ENCODE measurements at places on chromosomes 5 and 9. TPM values are rescaled to one million over a fixed set of nuclear protein-coding genes. Genes with fewer than 3 reads are reported as not detected.

- no peak overlapping the region for H3K27ac ChIP-seq
- H3K4me1 ChIP-seq: no peaks in the 10 kb centered on the region
Measured at GRCh38 chr9:13898957-13899356, 415.0 kb downstream of the NFIB start.

GRCh38 chr5:137648361-137648760 lies 87.5 kb downstream of the KLHL3 start:
- no peaks in the 10 kb centered on the region for H3K4me1 ChIP-seq
- H3K27me3 ChIP-seq: no peaks in the 10 kb centered on the region
- no peaks in the 10 kb centered on the region for H3K36me3 ChIP-seq
- no peak overlapping the region for H3K27ac ChIP-seq

GRCh38 chr5:95471487-95471886 lies 80.3 kb downstream of the FAM81B start:
- H3K4me1 ChIP-seq: no peaks in the 10 kb centered on the region
- no peak overlapping the region for H3K4me3 ChIP-seq
- no peaks in the 10 kb centered on the region for H3K36me3 ChIP-seq
- H3K27me3 ChIP-seq: no peaks in the 10 kb centered on the region
- no peak overlapping the region for H3K27ac ChIP-seq
- no peak for DNase-seq

GRCh38 chr5:167688341-167689130 lies 602.9 kb upstream of the WWC1 start:
- no peak overlapping the region for H3K27ac ChIP-seq
- no peaks in the 10 kb centered on the region for H3K27me3 ChIP-seq

DNA sequence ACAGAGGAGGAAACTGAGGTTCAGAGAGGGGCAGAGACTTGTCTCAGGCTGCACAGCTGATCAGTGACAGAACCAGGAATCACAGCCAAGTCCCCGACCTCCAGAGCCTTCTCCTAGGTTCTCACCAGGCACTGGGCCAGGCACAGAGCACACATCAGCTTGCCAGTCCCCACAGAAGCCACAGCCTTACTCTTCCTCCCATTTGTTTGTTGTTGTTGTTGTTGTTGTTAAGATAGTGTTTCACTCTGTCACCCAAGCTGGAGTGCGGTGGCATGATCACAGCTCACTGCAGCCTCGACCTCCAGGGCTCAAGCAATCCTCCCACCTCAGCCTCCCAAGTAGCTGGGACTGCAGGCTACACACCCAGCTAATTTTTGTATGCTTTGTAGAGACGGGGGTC lies 41.4 kb downstream of the NAIF1 start:
- no peak overlapping the region for H3K27ac ChIP-seq
- H3K4me1 ChIP-seq: no peaks in the 10 kb centered on the region
- H3K4me3 ChIP-seq: no peak overlapping the region
- no peak for DNase-seq
- no peaks in the 10 kb centered on the region for H3K36me3 ChIP-seq

DNA sequence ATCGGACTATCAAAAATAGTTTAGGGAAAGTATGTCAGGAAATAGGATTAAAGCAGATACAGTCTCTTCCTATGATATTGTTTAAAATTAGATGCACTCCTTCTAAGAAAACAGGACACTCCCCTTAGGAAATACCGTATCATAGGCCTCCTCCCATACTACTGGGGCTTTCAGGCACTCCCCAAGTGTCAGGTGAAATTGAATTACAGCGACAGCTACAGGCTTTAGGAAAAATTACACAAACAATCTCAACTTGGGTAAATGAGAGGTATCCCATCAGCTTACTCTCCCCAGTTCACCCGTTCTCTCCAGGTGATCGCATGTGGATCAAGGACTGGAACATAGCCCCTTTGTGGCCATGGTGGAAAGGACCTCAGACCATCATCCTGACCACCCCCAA lies 110.4 kb upstream of the EPB41L4A start:
- H3K36me3 ChIP-seq: no peaks in the 10 kb centered on the region
- no peak for DNase-seq
- H3K27ac ChIP-seq: no peak overlapping the region
- H3K27me3 ChIP-seq: no peaks in the 10 kb centered on the region
- no peaks in the 10 kb centered on the region for H3K4me1 ChIP-seq

- no peaks in the 10 kb centered on the region for H3K4me1 ChIP-seq
- no peaks in the 10 kb centered on the region for H3K27me3 ChIP-seq
- H3K27ac ChIP-seq: no peak overlapping the region
- H3K4me3 ChIP-seq: no peak overlapping the region
- no peaks in the 10 kb centered on the region for H3K36me3 ChIP-seq
Measured at GRCh38 chr5:121887727-121888126, 36.0 kb downstream of the FTMT start.

- DNase-seq: no peak
- H3K4me1 ChIP-seq: no peaks in the 10 kb centered on the region
- no peak within 1 kb of the TSS for H3K27ac ChIP-seq
- no peaks in the 10 kb centered on the region for H3K27me3 ChIP-seq
- no peaks in the 10 kb centered on the region for H3K36me3 ChIP-seq
Measured at GRCh38 chr5:116032094-116032517, at the start of gene ARL14EPL. Gene ARL14EPL, plus strand, starts transcription at chr5:116032472. Its CDS starts 18,994 bp downstream, at chr5:116051466.

GRCh38 chr5:90563108-90563507 lies 4.5 kb downstream of the ADGRV1 start:
- H3K27me3 ChIP-seq: peaks cover 21% of the 10 kb centered on the region
- no peak for DNase-seq
- H3K27ac ChIP-seq: no peak overlapping the region
- H3K36me3 ChIP-seq: no peaks in the 10 kb centered on the region
- no peaks in the 10 kb centered on the region for H3K4me1 ChIP-seq
- no peak overlapping the region for H3K4me3 ChIP-seq

DNA sequence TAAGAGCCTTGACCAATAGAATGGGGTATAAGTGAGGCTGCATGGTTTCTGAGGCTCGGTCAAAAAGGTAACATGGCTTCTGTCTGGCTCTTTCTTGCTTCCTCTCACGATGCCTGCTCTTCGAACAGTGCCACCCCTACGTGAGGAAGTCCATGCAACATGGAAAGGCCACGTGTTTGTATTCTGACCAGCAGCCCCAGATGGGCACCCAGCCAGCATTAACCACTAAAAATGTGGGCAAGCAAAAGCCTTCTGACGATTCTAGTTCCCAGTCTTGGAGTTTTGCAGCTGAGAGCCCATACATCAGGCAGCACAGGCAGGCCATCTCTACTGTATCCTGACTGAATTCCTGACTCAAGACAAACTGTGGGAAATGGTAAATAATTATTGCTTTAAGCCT lies 24.2 kb upstream of the NREP start:
- no peak for DNase-seq
- no peaks in the 10 kb centered on the region for H3K4me1 ChIP-seq
- no peaks in the 10 kb centered on the region for H3K36me3 ChIP-seq
- H3K27me3 ChIP-seq: no peaks in the 10 kb centered on the region
- no peak overlapping the region for H3K27ac ChIP-seq
- no peak overlapping the region for H3K4me3 ChIP-seq

DNA sequence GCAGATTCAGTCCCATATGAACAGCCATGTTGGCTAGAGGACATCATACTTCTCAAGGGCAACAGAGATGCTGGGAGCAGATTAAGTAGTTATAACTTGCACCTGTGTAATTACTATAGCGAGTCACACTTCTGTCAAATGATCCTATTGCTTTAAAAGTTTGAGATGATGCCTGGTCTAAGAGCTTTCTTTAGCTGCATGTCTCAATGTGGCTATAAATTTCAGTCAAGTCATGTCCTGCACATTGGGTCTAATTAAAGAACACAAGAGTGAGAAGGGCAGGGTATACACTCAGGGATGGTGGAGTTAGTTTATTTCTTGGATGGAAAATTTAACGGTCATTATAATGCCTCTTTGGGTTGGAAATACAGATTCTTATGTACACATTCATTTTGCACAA lies 557.3 kb downstream of the RAB3C start:
- no peaks in the 10 kb centered on the region for H3K36me3 ChIP-seq
- H3K4me1 ChIP-seq: no peaks in the 10 kb centered on the region
- DNase-seq: no peak
- no peak overlapping the region for H3K27ac ChIP-seq
- H3K4me3 ChIP-seq: no peak overlapping the region
- H3K27me3 ChIP-seq: no peaks in the 10 kb centered on the region

GRCh38 chr5:475704-476101 lies 32.7 kb downstream of the EXOC3 start:
- H3K27me3 ChIP-seq: peaks cover 40% of the 10 kb centered on the region
- H3K4me3 ChIP-seq: no peak overlapping the region
- DNase-seq: no peak

DNA sequence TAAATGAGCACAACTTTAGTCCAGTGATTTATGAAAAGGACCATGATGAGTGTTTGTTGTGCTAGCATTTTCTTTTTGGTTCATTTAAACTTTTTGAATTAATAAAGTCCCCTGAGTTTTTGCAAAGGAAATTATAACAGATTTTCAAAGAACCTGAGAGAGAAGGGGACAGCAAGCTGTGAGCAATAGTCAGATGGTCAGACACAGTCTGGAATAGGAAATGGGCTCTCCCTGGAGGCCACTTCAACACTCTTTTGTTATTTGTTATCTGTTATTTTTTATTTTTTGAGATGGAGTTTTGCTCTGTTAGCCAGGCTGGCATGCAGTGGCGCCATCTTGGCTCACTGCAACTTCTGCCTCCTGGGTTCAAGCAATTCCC lies 171.1 kb downstream of the ARHGEF28 start:
- H3K4me1 ChIP-seq: no peaks in the 10 kb centered on the region
- no peak overlapping the region for H3K4me3 ChIP-seq
- peak overlapping the region; percentile 74 for H3K27ac ChIP-seq
- no peaks in the 10 kb centered on the region for H3K27me3 ChIP-seq
- no peak for DNase-seq
- no peaks in the 10 kb centered on the region for H3K36me3 ChIP-seq

GRCh38 chr5:2415678-2416077 lies 335.8 kb downstream of the IRX2 start:
- no peaks in the 10 kb centered on the region for H3K4me1 ChIP-seq
- no peak overlapping the region for H3K4me3 ChIP-seq
- H3K36me3 ChIP-seq: no peaks in the 10 kb centered on the region
- H3K27me3 ChIP-seq: no peaks in the 10 kb centered on the region

DNA sequence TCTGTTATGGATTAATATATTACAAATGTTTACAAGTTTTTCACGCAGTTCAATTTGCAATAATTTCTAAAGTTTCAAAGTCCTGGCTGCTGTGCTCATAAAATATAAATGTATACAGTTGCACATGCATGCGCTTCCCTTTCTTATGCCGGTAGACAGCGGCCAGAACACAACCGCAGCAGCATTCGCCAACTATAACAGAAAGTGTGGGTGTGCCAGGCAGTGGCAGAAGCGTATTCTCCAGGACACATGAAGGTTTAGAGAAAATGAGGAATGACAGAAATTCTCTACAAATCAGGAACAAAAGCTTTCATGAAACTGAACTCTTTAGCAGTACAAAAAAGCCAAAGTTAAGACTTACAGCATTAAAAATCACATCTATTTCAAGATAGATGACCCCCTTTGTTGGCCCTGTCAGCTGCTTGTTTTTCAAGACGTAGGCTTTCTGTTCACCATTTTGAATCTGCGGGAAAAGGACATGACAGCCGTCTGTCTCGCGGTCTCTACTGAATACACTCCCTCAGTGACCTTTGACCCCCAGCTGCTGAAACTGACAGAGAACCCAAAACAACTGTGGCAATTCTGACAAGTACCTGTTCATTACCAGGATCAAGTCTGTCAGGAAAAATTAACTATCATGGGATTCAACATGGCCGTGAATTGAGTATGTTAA lies 252.2 kb downstream of the SLF1 start:
- no peak overlapping the region for H3K27ac ChIP-seq

DNA sequence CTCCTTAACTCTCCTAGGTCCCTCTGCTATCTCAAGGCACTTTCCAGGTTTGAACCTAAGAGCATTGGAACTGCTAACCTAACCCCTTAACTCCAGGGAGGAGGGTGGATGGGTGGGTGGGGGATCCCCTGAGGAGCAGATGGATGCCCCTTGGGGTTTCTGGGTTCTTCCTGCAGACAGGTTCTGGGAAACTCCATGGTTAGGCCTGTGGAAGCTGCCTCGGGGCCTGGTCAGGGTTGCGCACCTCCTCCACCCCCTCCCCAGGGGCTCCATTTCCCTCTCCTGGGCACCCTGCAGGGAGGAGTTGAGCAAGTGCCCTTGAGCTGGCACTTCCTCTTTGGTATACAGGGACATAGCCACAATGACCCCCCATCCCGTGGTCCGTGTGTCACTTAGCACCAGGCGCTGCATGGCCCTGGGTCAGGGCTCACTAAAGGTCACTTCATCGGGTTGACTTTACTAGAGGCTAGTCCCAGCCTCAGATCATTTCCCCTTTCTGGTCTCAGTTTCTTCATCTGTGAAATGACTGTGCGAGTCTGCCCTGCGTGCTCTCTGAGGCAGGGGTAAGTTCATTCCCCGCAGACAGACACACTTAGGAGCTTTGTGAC lies 16.0 kb downstream of the CXXC5 start:
- H3K4me1 ChIP-seq: no peaks in the 10 kb centered on the region
- DNase-seq: no peak
- no peak overlapping the region for H3K4me3 ChIP-seq
- H3K36me3 ChIP-seq: no peaks in the 10 kb centered on the region
- no peak overlapping the region for H3K27ac ChIP-seq

- H3K36me3 ChIP-seq: no peaks in the 10 kb centered on the region
- no peaks in the 10 kb centered on the region for H3K4me1 ChIP-seq
- no peak overlapping the region for H3K4me3 ChIP-seq
- DNase-seq: no peak
- H3K27me3 ChIP-seq: no peaks in the 10 kb centered on the region
Measured at GRCh38 chr9:70030156-70030555, 13.5 kb upstream of the MAMDC2 start.

DNA sequence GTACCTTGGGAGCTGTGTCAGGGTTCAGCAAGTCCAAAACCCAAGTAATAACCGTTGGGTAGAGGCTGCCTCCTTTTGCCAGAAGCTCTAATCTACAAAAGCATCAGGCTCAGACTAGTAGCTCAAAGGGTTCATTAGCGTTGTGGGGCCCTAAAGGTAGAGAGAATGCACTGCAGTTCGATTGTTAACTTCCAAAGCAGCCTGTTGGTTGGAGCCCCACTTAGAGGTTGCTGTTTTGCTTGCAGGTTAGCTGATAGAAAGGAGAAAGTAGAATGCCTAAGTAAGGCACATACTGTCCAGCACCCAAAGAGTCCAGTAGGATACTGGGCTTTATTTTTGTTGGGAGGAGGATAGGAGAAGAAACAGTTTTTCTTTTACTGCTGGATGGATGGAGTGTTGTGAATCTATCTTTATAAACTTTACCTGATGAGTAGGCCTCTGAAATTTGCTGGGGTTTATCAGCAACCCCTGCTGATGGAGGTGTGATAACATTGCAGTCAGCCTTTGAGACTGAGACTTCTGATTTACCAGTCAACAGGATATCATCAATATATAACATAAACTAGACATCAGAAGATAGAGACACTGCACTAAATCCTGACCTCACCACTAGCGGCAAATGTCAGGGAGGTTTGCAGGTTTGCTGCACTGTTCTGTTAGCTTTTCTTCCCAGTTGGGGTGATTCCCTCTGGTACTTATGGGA lies 34.8 kb downstream of the ZNF131 start:
- H3K27me3 ChIP-seq: no peaks in the 10 kb centered on the region
- H3K4me1 ChIP-seq: no peaks in the 10 kb centered on the region
- no peak overlapping the region for H3K4me3 ChIP-seq
- H3K27ac ChIP-seq: no peak overlapping the region
- H3K36me3 ChIP-seq: no peaks in the 10 kb centered on the region
- no peak for DNase-seq

The PCDHB3 gene
- total RNA-seq: 6.9 TPM

The SPATA31A3 gene
- total RNA-seq: not detected

The DMAC1 gene
- 22.6 TPM for total RNA-seq

The FABP6 gene
- total RNA-seq: 0.76 TPM

The GLRA1 gene
- not detected for total RNA-seq

The BTNL8 gene
- total RNA-seq: 2.9 TPM

The ASPN gene
- total RNA-seq: 97.6 TPM
